Stimulated activated CD4-positive, alpha-beta T cell treated with anti-CD3 and anti-CD28 coated beads, TNF-alpha, amount 100 ng/mL, for 4 hours (primary cell): ENCODE measurements at places on chromosomes 5 and 9.

DNA sequence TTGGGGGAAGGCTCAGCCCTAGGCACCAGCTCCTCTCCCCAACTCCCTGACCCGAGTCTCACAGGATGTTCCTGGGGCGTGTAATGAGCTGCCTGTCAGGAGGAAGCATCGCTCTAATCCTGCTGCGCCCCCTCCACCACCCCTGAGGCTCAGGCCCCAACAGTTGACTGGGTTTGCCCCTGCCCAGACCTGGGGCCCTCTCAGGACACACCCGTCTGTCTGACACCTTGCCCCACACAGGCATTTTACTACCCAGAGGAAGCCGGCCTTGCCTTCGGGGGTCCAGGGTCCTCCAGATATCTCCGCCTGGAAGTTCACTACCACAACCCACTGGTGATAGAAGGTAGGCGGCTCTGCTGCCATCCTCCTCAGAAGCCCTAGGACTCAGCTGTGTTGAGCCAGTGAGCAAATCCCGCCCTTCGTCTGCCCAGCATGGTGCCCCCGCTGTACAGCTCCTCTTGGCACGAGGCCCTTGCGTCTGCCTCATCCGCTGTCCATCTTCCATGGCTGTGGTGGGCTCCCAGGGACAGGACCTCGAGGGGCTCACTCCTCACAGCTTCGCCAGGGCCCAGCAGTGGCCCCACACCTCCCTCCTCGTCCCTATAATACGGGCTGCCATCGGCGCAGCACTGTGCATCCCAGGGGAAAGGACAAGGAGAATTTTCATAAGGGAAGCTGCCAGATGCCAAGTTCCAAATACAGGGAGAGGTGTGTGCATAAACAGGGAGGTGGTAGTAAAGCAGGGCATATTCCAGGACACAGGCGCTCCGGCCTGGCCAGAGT, 8.0 kb downstream of the DBH start:
- DNase-seq: no peak

- DNase-seq: peak; percentile 50
Measured at GRCh38 chr9:133683586-133684120, 47.5 kb downstream of the DBH start.

DNA sequence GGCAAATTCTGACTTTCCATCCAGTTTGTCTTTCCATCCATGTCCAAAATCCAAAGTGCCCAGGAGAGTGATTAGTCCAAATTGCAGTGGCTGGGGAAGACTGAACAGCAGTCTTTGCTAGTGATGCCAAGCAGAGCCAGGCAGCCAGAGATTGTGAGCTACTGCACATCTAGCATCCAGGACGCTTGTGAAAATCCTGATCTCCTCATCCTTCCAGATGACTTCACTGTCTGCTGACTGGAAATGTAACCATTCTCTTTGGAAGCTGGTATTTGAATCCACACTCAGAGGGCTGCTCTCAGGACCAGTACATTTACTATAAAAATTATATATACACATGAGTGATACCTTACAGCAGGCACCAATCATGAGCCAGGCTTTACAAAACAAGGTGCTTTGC, 49.6 kb downstream of the MACROH2A1 start:
- no peak for DNase-seq

- DNase-seq: no peak
Measured at GRCh38 chr5:121890297-121890858, 38.7 kb downstream of the FTMT start.

- no peak for DNase-seq
Measured at GRCh38 chr5:140569197-140569596, 4.6 kb downstream of the SLC35A4 start.

DNA sequence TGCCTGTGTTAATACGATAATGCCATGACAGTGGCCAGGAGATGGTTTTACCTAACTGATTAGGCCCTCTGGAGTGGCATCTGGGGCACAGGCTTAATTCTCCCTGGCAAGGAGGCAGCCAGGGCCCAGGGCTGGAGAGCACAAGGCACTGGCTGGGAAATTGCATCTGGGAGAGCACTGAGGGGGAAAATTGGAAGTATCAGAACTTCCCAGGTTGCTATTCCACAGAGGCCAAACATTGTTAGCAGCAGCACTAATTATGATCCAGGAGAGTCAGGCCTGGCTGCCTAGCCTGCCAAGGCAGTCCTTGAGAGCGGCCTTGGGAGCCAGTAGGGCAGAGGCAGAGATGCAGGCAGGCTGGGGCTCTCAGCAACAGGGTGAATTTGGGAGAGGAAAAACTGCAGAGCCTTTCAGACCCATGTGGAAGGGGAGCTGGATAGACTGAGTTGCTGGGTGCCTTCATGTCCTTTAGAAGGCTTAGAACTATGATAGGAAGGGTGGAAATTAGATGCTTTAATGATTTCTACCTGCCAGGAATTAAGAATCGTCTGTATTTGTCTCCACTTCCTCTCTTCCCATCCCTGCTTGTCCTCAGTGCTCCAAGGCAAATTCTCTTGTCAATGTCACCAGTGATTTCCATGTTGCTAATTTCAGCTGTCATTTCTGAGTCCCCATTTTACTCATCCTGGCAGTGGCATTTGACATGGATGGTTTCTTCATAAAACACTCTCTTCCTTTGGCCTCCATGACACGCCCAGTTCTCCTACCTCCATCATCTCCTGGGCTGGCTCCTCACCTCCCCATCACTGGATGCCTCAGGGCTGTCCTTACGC, 56.1 kb upstream of the HSPA9 start:
- no peak for DNase-seq
